ENCODE measurements at places on chromosomes 13 and 19. TPM values are rescaled to one million over a fixed set of nuclear protein-coding genes. Genes with fewer than 3 reads are reported as not detected.

GRCh38 chr19:13401388-13401787 is 104.9 kb downstream of the CACNA1A start:
- no peak overlapping the region for H3K4me3 ChIP-seq
- peaks cover 37% of the 10 kb centered on the region for H3K4me1 ChIP-seq
- DNase-seq, result peak; percentile 64

DNA sequence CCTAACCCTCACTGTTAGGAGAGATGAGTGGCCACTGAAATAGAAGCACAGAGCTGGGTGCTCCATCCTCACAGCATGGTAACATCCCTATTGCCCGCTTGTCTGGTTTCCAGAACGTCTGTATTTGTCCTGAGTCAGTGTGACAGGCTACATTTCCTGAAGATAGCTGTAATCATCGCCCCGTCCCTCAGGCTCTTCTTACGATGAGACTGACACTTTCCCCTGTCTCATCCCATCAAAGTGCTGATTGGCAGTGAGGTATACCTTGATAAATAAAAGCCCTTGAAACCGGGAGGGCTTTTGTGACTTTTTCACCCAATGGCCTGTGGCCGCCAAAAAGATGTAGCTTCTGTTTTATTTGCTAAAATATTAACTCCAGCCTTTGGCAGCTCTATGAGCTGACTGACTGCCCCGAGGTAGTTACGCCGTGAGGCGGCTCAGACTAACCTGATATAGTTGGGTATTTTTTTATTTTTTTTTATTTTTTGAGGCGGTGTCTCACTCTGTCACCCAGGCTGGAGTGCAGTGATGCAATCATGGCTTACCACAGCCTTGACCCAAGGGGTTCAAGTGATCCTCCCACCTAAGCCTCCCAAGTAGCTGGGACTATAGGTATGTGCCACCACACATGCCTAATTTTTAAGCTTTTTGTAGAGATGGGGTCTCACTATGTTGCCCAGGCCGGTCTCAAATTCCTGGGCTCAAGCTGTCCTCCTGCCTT is 5.7 kb upstream of the LRRC4B start:
- H3K36me3 ChIP-seq, result no peaks in the 10 kb centered on the region
- H3K27ac ChIP-seq, result no peak overlapping the region
- no peak overlapping the region for H3K4me3 ChIP-seq
- no peak for DNase-seq
- H3K4me1 ChIP-seq, result no peaks in the 10 kb centered on the region

DNA sequence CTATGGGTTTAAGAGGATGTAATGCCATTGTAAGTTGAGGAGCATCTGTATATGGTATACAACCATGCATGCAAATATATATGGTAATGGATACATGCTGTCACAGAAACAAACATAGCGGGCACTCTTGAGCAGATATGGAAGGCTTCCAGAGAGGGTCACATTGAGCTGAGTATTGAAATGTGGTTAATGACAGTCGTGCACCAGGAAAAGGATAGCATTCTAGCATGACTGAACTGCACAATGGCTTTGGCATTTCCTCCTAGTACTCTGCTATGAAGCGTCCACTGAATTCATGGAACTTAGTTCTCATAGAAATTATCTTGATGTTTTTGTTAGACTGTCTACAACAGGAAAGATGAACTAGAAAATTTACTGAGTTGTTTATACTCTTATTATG is 25.2 kb downstream of the DGKH start:
- H3K4me1 ChIP-seq, result no peaks in the 10 kb centered on the region
- H3K27me3 ChIP-seq, result no peaks in the 10 kb centered on the region
- no peak for DNase-seq
- H3K4me3 ChIP-seq, result no peak overlapping the region

Gene FLT1
- total RNA-seq, result under 0.01 TPM

Gene CPB2
- total RNA-seq, result not detected
